ENCODE measurements at places on chromosomes 3 and 15. TPM values are rescaled to one million over a fixed set of nuclear protein-coding genes. Genes with fewer than 3 reads are reported as not detected.

Gene NPAP1
- not detected for total RNA-seq

GRCh38 chr3:48276911-48277641, 36.2 kb downstream of the ZNF589 start:
- DNase-seq, result no peak

DNA sequence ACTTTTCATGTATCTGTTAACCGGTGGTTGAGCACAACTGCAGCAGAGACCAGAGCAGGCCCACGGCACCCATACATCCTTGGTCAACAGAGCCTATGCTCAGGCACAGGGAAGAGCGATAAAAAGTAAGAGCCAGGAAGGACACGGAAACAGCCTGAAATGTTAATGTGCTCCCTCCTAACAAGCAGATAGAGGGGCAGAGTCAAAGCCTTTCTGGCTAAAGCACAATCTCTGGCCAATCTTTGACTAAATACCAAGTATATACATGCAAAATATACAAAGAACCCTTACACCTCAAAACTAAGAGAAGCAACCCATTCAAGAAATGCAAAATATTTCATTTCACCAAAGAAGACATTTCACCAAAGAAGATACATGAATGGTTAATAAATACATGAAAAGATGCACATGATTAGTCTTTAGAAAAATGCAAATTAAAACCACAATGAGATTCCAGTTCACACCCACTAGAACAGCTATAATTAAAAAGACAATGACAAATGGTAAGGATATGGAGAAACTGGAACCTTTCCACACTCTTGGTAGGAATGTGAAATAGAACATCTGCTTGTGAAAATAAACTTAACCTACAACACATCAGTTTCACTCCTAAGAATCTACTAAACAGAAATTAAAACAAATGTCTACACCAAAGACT, 88.0 kb downstream of the OSBPL10 start:
- no peak for DNase-seq

- no peak for DNase-seq
These were observed 40.1 kb upstream of the RASGRF1 start for GRCh38 chr15:79130535-79131130.

All from A172 (cell line).